Kidney capillary endothelial cell (primary cell): ENCODE measurements at places on chromosomes 1 and 21.

DNA sequence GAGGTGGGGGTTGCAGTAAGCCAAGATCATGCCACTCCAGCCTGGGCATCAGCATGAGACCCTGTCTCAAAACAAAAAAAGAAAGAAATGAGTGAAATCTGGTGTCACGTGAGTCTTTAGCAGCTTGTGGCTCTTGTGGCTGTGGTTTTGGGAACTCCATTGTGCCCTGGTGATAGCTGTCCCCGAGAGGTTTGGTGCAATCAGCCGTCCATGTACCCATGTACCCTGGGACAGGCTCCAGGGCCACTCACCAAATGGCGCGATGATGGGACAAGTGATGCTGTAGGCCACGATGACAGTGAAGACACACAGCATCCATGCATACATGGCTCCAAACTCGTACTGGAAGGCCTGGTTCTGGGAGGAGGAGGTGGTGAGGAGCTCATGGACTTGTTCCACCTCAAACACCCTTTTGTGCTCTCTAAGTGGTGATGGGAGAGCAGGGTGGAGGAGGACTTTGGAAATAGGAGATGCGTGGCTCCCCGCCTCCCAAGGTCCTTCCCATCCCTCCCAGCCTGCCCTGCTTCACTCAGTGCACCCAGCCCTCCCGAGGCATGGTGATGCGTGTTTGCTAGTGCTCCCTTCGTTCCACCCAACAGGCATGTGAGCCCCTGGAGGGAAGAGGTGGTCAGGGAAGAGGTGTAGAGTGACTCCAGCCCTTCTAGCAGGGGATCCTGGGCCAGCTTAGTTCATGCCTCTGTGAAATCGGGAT is 29.6 kb downstream of the TMEM63A start:
- DNase-seq, result no peak

- no peak for DNase-seq
Measured at GRCh38 chr1:159927849-159928431, 2.6 kb upstream of the TAGLN2 start.

DNA sequence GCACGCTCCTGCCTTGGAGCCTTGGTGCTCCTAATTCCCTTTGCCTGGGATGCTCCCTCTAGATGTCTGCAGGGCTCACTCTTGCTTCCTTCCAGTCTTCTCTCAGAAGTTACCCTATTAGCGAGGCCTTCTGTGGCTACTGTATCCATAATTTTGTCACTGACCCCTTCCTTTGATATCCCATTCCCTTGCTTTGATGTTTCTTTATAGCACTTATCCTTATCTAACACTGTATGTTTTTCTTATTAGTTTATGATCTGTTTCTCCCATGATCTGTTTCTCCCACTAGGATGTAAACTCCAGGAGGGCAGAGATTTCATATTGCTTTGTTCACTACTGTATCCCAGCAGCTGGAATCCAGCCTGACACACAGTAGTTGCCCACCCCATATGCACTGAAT is 263.4 kb downstream of the FOXD2 start:
- DNase-seq, result no peak

GRCh38 chr21:34129901-34130715 is 56.7 kb downstream of the MRPS6 start:
- DNase-seq, result no peak

DNA sequence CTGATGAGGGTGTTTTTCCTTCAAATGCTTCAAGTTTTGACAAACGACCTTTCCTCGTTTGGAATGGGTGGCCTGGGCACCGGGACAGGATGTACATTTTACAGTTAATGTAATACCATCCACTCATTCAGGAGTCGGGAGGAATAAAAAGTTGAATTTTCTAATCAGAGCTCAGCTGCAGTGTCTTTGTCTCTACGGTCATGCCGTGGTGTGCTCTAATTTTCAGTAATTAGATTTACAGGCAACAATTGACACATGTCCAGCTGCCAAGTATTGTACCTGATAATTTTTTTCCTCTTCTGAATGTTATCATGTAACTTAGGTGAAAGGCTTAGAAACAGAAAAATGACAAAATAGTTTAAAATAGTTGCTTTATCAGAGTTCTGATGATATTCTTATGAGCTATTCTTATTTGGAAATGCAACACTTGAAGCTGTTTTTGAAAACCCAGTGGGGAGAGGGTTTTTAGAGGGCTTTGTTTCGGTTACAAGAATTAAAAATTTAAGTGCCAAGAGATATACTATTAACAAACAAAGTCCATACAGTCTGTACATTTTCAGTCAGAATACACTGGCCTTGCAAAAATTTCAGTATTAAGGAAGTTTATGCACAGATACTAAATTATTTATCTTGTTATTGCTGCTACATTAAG is 1.0 kb downstream of the CDKN2C start:
- no peak for DNase-seq
